Effector CD4-positive, alpha-beta T cell (primary cell): ENCODE measurements at places on chromosomes 7 and 10.

GRCh38 chr7:78296046-78296597 lies 497.5 kb downstream of the PHTF2 start:
- no peak for DNase-seq

- no peak for DNase-seq
Measured at GRCh38 chr10:103800789-103801540, 54.4 kb downstream of the SH3PXD2A start.

DNA sequence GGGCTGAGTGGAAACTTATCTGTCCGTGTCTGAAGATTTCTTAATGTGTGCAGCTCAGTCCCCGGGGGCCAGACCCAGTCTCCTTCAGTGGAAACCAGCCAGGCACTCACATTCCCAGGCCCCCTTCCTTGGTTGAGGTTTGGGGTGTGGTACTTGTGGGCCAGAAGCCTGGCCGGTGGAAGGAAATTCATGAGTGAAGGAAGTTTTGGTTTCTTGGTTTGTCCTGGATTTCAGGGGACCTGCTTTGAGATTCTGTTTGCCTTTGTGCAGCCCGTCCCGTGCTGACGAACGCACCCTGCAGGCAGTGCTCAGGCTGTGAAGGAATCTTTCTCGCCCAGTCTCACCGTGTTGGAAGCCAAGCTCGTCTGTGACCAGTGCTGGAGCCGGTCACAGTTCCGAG lies 2.9 kb downstream of the INPP5A start:
- DNase-seq: no peak

DNA sequence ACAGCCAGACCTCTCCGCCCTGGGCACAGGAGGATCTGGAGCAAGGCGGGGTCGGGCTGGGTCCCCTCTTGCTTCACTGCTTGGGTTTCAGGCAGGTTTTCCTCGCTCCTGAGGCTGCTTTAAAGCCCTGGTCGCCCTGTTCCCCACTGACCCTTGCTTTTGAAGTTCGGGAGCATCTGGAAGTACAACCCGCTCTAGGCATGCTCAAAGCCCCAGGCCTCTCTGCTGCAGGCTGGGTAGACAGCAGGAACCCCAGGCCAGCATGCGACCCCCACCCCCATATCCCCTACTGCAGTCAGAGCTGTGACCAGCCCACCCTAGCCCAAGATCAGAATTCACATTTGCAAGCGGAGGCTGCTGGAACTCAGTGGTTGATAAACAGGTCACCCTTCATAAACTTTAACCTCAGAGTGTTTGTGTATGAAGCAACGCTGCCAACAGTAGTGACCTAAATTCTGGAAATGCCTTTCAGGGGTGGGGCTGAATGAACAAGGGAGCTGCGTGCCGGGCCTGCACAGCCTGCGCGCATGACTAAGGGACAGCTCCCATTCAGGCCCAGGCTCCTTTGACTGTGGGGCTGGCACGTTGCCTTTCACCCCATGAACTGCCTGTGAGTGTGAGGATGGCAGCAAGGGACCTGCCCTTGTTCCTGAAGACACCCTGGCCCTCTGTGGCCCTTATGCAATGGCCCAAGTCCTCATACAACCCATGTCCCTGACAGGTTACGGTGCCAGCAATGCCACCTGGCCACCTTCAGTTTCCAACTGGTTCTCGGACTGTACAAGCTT lies 52.5 kb downstream of the PROSER2 start:
- DNase-seq: no peak

DNA sequence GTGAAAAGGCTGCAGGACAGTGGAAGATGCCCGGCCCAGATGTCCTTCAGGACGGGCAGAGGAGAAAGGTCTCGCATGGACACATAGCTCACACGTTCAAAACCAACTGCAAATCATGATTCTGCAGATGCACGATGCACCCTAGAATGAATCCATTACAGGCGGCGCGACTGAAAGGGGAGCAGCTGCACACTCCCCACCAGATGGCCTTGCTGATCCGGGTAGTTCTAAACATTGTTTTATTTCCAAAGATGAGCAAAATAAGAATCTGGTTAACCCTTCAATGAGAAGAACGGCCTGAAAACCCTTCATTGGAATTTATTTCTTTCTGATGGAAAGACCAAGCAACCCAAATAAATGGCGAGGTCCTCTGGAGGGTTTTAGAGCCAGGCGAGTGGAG lies 33.8 kb downstream of the CHST15 start:
- no peak for DNase-seq
